Renal cortex interstitium (tissue), 15 donors: ENCODE measurements at places on chromosomes 4 and X.

GRCh38 chr4:108360754-108361445 is 192.2 kb upstream of the LEF1 start:
- DNase-seq, result no peak

DNA sequence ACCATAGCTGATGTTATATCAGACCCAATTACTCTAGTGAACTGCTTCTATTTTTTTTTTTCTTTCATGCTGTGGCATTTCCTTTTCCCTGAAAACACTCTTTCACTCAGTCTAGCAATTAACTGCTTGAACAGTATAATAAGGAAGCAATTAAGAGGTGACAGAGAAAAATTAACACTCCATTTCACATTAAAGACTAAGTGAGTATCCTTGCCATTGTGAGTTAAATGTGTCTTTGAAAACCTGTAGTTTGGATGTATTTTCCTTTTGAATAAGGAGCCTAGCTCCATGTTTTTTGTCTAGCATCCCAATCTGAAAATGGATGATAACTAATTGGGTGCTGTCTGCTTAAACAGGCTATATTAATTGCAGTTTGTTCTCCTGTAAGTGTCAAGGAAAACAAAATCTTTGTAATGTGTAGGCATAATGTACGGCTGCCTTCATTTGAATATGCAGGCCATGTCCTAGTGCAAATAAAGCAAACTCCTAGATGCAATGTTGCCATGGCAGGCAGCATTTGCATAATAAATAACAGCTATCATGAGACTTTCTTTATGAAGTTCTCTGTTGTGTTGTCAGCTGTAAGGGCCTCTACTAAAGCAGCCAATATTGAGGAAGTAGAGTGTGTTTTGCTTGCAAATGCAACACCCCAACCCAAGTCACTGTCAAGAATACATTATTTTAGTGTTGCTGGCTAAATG is 416.7 kb downstream of the ZIC3 start:
- no peak for DNase-seq

DNA sequence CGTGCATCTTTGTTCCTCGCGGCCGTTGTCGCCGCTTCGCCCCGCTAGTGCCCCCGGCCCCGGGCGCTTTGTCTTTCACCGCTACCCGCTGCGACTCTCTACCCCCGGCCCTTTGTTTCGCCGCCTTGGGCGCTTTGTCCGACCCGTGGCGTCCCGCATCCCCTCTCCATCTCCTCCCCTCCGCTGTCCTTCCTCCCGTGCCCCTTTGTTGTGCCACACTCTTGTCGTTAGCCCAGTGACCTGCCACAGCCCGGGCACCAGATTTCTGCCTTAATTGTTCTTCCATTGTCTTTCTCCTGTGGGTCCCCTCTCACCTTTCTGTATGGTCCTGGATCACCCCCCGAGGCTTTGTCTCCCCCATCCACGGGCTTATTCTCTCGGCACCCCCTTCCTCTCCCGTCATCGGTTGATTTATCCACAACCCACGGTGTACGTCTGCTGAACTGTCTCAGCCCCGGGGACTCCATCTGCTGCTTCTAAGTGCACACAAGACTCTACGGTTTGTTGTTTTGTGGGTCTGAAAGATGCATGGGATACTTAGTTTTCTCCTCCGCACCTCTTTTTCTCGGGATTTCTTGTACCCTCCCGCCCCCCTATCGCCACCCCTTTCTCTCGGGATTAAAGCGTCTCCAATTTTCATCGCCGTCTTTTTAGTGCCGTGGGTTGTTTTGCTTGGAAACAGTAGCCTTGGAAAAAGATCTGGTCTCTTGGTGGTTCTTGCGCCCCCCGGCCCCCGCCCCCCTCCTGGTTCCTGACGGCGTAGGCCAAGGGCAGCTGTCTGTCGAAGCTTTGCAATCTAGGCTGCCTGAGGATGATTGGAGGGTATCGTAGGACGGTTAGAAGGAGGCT is 783 bp downstream of the RBPJ start:
- DNase-seq, result peak; percentile 29

DNA sequence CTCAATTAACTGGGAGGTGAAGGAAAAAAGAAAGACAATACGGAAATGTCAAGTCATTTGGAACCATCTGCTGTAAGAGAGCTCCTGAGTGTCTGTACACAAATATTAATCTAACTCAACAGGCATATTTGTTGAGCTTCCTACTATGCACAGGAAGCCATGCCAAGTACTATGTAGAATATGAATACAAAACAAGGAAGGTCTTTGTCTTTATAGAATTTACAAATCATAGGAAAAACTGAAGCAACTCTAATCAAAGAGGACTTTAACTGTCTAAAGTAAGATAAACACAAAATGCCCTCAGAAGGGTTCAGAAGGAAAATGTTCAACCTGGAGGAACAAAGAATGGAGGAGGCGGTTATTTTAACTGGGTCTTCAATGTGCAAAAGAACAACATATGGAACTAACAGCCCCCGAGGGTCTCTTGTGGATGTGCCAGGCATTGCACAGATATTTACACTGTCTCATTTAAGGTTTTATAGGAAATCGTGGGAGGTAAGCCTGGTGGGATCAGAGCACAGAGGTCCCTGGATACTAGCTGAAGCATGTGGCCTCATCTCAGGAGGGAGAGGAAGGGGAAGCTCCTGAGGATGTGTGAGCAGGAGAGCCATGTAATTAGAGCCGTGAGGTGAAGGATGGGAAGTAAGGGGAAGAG is 5.8 kb downstream of the FAM114A1 start:
- no peak for DNase-seq

DNA sequence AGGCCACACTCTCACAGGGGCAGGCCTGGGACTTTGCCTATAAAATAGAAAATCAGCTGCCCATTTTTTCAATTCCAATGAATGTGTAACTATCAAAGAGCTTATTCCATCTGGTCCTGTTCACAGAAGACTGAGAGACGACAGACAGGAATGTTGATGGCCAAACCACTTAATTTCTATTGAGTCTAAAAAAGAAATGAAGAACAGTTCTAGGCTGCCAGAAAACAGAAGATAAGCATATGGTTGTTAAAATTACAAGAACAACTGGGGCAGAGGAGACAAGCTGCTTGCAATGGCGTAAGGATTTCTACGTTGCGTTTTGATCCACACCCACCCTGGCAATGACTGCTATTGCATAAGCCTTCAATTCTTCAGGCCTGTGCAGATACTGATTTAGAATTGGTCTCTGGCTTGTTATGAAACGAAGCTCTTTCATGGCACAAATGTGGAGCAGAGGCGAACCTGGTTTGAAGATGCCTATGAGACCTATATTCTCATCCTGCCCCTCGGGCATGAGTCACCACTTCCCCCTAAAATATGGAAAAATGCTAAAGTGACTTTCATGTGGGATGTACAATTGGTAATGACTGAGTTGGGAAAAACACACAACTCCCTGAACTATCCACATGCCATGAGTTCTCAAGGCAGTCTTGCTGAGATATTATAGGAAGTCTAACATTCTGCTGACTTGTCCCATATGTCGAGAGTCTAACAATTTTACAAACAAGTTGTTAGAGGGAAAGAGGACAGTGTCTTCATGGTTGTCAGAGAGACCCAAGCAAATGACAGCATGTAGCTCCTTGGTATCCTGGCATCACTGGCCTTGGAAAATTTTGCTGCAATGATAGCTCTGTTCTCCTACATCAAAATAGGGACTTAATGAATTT is 37.9 kb upstream of the SORBS2 start:
- DNase-seq, result no peak

- no peak for DNase-seq
Measured at GRCh38 chr4:53307210-53307609, 58.7 kb downstream of the SCFD2 start.

GRCh38 chr4:180578175-180578574 is 1665.0 kb upstream of the TENM3 start:
- no peak for DNase-seq

DNA sequence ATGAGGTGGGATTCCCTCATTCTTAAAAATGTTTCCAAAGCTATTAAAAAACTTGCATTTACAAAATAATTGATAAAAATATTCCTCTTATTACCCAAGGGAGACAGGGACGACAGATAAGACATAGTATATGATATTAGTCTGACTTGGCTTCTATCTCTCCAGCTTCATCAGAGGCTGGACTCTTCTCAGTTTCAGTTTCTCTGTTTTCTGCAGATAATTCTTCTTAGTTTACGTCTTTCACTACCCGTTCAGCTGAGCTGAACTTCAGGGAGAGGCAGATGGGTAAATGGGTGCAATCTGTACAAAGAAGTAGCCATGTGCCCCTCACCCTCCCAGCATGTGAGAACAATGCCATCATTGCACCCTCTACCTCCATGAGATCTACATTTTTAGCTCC is 214.0 kb upstream of the SLIT2 start:
- DNase-seq, result no peak

GRCh38 chr4:163592212-163592611 is 97.7 kb downstream of the TMA16 start:
- no peak for DNase-seq

- DNase-seq, result no peak
Measured at GRCh38 chrX:22944945-22945344, 54.8 kb upstream of the DDX53 start.

GRCh38 chr4:60404027-60404426 is 796.1 kb upstream of the ADGRL3 start:
- DNase-seq, result no peak

DNA sequence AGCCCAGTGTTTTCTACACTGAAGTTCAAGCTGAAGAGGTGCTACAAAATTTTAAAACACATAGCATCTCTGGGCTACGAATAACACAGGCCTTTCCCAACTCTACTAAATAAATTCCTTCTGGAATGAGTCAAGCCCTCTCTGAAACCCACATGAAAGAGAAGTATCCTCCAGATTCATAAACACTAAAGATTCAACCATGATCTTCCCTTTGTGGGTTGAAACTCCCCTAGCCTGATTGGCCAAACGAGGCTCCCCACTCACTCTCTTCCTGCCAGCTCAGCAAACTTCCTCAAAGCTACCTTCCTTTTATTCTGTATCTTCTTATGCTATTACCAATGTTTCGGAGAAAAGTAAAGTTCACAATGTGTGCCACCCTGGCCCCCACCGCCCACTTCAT is 95.4 kb downstream of the NKX6-1 start:
- no peak for DNase-seq

DNA sequence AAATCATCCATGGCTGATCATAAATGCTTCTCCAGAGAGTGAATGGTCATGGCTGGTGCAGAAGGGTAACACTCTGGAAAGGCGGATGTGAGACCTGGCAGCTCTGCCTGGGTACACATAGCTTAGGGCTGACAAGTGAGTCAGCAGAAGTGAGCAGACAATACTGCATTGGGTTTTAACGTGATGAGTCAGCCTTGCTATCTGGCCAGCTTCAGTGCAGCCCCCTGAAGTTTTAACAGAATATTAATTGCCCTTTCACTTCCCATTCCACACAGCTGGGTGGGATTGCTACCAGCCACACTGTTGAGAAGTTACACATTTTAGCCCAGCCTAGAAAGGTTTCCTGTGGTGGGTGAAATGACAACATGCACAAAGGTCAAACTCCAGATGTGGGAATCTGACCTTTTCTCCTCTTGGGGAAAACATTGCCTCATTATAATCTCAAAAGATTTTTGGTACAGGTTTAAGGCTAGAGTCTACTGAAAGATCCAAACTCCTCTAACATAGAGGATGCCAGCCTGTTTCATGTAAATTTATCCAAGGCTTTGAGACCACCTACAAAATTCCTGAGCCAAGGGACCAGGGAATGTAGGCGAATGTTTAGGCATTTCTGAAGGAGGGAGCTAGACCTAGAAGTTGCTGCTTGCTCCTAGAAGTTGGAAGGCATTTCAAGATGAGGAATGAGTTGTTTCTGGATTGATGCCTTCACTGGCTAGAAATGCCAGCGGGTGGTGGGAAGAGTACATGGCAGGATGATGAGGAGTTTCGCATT is 230.3 kb upstream of the PGRMC2 start:
- DNase-seq, result no peak

DNA sequence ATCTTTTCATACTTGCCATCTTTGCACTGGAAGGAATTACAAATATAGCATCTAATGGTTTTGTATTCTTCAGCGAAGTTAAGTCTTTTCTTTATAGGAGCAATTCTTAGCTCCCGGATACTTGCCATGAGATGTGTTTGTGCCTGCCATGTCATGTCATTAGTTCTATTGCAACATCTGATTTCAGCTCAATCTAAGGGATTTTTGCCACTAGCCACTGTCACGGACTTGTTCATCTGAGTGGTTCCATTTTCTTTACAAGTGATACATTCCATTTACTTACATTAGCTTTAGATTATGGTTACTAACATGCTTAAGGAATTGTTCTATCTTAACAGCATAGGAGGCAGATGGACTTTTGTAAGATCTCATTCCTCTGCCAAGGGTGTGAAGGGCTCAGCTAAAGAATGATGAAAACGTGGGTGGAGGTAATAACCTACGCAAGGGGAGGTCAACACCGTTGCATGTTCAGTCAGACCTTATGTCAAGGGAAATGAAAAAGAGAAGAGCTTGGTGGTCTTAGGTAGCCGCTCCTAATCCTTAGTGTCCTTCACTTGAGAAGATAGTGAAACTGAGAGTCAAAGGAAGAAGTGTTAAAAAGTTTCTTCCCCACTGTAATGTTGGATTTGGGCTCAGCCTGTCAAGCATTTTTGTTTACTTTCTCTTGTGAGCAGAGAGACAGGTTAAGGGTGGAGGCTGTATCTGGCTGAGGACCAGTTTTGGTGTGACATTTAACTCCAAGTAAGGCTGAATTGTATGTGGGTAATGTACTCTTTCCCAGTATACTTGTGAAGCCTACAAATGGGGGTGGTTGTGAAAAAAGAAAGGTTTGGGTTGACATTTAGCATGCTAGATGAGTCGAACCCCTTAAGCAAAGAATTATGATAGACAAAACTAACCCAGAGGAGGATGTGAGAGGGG is 3.6 kb upstream of the KLHL2 start:
- DNase-seq, result no peak

DNA sequence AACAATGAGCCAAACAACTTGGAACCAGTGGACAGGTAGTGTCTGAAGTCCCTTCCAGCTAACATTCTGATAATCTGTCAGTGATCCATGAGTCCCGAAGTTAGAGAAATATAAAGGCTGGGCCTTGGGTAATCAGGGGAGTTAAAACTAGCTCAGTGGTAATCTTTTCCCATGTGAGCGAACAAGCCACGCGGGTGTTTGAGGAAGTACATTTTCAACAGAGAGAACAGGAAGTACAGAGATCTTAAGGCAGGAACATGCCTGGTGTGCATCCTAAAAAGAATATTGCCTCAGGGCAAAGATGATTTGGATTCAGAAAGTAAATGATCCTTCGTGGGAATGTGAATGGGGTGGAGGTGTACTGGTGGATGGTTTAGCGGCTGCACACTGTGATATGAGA is 42.9 kb downstream of the FNIP2 start:
- no peak for DNase-seq

GRCh38 chrX:5632061-5632614 is 596.5 kb downstream of the NLGN4X start:
- DNase-seq, result no peak

DNA sequence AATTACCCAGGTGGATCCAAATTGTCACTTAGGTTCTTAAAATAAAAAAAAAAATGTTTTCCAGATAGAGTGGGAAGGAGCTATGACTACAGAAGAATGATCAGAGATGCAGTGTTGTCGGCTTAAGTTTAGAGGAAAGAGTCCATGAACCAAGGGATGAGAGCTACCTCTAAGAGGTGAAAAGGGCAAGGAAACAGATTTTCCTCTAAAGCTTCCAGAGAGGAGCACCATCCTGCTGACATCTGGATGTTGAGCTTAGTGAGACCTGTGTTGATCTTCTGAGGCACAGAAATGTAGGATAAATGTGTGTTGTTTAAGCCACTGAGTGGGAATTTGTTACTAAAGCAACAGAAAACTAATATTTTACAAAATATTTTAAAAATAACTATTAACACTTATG is 498.7 kb downstream of the SPOCK3 start:
- no peak for DNase-seq
